ENCODE measurements at places on chromosomes 13 and 19.

DNA sequence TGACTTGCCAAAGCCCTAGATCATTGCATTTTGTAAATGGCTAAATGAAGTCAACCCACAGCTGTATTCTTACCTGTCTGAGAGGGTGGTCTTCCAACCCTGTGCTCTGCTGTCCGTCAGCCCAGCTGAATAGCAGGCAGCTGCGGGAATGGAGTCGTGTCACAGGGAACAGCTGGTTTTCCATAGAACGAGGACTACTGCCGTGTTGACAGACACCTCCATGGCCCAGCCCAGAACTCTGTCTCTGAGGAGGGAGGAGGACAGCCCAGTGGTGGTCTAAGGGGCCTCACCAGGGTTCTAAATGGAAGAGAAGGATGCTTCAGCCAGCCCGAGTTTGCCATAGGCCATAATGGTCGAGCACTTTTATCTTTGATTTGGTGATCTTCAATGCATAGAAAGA is 110.7 kb downstream of the SLC7A1 start:
- DNase-seq = no peak

GRCh38 chr13:51269039-51269438 is 46.8 kb downstream of the FAM124A start:
- DNase-seq = peak; percentile 68

GRCh38 chr19:4991538-4991937 is 22.6 kb downstream of the KDM4B start:
- no peak for DNase-seq

DNA sequence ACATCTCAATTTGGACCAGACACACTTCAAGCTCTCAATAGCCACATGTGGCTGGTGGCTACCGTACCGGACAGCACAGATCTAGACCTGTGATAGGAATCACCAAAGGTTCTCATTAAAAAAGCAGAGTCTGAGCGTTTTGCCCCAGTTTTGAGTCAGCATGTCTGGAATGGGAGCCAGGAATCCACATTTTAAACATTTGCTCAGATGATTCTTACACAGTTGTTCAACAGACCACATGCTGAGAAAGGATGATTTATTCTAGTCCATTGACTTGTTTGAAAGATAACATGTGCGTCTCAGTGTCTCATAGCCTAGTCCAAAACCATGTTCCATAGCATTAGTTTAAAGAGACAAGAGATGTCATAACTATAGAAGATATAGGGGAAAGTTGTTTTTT is 53.4 kb downstream of the FLT3 start:
- DNase-seq = no peak

DNA sequence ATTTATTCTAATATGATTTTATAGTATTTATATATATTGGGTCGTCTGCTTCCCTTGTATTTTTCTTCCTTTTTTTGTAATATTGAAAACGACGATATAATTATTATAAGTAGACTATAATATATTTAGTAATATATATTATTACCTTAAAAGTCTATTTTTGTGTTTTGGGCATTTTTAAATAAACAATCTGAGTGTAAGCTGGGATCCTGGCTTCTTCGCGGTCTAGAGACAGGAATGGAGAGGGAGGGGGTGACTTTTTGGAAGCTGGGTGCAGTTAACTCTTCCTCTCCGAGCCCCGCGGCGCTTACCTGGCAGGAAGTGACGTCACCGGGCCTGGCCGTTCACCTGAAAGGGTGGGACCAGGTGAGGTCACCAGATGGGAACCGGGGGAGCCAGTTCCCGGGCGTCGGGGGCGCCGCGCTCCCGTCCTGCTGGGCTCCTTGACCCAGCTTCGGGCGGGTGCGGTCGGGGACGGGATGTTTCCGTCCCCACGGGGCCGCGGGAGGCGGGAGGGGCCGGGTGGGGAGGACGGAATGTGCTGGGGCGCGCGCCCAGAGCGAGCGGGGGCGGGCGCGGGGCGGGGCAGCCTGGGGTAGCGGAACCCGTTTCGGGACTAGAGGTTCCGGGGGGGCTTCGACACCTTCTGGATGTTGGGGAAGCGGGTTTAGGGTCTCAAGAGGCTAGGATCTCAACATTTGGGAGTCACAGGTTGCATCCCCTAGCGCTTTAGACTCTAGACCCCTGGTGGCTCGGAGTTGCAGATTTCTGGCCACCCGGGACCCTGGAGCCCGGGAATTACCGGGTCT is 2.8 kb downstream of the ZFP36 start:
- DNase-seq = peak; percentile 93
